ENCODE measurements at places on chromosomes 12 and 14. TPM values are rescaled to one million over a fixed set of nuclear protein-coding genes. Genes with fewer than 3 reads are reported as not detected.

The AGAP2 gene
- total RNA-seq: not detected

GRCh38 chr12:97944576-97944975 is 482.0 kb downstream of the RMST start:
- DNase-seq: no peak

DNA sequence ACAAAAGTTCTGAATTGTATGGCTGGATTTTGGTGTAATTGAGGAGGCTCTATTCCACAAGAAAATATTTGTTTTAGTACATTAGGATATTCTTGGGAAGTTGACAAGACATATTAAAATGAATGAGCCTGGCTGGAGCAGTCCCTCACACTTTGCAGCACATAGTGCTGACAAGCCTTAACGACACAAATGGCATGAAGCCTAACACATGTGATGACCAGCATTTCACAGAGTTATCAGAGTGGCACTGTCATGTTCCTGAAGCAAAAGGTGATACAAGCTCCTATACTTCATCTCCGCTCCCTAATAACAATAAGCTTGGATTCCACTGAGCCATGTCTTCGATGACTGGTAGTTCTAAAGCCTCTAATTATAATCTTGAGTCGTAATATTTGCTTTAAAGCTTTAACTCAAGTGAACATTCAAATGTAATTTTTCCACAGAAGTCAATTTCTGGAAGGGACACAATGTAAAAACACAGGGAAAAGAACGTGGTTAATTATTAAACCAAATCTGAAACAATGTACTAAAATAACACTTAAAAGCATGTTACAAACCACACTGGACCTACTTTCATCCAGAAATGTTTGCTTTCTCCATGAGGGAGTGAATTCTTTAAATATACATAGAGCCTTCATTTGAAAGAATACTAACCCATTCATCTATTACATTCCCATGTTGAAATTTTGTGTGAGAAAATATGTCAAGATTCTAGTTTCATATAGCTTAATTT is 49.6 kb downstream of the GRIP1 start:
- no peak for DNase-seq

The SYT1 gene
- total RNA-seq: not detected

DNA sequence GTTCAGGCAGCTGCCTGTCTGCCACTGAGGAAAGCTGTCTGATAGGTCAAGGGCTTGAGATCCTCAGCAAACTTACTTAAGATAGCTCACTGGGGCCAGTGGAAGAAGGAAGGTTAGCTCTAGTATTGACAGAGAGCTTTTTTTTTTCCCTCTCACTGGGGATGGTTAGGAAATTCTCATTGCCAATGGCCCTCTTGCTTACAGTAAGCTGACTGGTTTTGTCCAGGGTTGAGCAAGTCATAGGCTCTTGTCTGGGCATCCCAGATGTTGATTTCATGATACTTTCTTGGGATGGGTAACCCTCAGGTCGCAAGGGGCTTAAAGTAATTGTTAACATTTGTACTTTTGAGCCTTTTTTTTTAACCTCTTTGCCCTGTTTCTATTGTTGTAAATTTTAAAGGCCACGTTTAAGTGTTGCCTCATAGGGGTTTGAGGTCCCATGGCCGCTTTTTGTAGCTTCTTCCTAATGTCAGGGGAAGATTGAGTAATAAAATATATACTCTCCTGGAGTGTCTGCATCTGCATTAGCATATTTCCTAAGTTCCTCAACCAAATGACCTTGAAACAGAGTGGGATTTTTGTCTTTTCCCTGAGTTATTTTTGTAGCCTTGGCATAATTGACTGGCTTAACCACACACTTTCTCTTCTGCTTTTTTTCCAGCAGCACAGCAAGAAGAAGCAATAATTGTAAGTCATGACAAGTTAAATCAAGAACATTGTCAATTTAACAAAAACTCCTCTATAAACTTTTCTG is 716.0 kb downstream of the LRFN5 start:
- DNase-seq: no peak

GRCh38 chr14:69700575-69700974 is 66.4 kb upstream of the SRSF5 start:
- DNase-seq: no peak

DNA sequence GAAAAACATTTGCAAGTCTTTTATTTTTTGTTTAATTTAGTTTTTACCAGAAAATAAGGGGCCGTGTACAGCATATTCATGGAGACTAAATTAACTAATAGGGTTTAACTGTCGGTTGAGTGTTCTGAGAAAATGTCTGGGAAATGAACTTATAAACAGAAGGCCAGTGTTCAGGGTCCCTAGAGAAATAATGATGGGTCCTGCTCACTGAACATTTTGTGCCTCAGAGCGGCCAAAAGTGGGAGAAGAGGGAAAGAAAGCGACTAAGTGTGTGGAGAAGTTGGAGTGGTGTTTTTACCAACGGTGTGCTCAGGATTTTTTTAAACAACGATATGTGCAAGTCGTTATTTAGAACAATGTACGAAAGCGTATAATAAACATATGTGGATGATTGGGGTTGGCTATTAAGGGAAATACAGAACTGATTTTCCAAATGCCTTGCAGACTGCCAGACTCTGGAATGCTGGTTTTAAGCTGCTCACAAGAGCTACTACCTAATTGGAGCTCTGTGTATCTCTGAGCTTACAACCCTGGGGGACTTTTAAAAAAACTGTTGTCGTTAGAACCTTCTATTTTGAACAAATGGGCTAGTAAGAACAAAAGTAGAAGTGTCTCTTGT is 166.7 kb downstream of the SLC38A4 start:
- DNase-seq: no peak

DNA sequence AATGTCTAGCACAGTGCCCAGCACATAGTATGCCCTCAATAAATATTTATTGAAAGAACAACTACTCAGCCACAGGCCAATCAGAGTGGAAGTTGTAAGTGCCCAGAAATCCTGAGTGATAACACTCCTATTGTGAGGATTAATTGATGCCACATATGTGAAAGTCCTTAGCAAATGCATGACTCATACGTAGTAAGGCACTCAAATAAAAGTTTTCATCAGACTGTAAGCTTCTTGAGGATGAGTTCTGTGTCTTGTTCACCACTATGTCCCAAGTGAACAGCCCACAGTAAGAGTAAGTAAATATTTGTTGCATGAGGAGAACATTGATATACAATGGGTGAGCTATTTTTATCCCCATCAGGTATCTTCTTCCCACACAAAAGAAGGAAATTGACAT is 24.7 kb upstream of the ANO6 start:
- DNase-seq: no peak

DNA sequence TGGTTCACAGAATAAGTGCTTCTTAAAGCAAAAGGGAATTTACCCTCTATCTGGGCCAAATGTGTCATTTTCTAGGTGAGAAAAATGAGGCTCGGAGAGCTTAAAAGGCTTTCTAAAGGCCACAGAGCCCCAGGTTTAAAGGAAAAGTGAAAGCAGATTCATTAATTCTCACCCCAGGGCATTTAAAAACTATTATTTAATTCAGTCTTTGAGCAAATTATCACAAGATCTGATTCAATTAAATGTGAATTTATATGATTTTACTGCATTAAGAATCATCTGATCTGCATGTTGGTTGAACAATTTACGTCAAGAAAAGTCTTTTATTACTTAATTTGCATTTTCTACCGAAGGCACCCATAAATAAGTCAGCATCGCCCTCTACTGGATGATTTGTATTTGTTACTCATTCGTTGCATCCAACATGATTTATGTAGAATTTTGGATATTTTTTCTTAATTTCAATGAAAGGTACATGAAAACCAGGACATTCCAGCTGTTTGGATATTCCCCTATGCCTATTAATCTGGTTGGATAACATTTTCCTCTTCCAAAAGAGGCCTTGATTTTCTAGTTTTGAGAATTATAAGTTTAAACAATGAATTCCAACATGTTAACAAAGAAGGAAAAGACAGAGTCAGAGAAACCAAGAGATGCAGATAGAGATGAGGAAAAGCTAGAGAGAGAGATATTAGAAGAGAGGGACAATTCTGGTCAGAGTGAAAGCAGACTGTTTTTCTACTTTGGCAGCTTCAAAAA is 19.1 kb upstream of the DHRS7 start:
- no peak for DNase-seq

DNA sequence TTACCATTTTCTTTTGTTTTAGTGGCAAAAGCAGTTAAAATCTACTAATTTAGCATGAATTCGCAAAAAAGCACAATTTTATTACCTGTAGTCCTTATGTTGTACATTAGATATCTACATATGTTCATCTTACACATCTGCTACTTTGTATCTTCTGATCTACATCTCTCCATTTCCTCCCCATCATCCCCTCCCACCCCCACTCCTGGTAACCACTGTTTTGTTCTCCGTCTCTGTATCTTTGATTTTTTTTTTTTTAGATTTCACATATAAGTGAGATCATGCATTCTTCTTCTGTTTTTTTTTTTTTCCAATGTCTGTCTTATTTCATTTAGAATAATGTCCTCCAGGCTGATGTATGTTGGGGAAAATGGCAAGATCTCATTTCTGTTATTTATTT is 922.7 kb downstream of the VRK1 start:
- DNase-seq: no peak

DNA sequence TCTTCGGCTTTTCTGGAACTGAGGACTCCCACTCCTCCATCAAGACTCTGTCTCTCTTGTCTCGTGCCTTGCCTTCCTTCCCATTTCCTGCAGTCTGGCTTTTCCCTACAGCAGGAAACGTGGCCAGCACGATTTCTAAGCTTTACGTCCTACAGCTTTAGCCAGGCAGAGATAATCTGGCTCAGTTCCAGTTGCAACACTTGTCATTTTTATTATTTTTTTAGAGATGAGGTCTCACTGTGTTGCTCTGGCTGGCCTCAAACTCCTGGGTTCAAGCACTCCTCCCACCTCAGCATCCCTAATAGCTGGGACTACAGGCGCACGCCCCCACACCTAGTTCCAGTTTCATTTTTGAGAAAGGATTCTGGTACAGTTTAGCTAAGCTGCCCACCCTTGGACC is 19.9 kb downstream of the CALM1 start:
- no peak for DNase-seq

The DHRS1 gene
- 1.5 TPM for total RNA-seq

DNA sequence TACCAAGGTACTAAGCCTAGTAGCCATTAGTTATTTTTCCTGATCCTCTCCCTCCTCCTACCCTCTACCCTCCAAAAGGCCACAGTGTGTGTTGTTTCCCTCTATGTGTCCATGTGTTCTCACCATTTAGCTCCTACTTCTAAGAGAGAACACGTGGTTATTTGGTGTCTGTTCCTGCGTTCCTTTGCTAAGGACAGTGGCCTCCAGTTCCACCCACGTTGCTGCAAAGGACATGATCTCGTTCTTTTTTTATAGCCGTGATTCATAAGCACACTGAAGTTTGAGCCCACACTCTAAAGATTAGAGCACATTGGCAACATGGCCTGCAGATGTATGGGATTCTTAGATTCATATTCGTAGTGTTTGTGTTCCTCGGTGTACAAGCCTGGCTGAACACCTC is 8.1 kb upstream of the STX2 start:
- DNase-seq: no peak

The CBLN3 gene
- not detected for total RNA-seq

DNA sequence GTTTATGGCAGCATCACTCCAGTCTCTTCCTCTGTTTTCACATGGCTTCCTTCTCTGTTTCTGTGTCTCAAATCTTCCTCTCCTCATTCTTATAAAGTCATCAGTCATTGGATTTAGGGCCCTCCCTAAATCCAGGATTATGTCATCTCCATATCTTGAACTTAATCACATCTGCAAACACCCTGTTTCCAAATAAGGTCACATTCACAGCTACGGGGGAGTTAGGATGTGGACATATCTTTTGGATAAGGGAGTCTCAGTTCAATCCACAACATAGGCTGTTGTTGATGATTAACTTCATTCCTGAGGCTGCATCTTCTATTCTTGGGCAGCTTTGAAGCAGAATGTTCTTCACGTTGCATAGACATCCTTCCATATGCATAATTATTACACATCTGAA is 40.3 kb upstream of the NTF3 start:
- DNase-seq: no peak

DNA sequence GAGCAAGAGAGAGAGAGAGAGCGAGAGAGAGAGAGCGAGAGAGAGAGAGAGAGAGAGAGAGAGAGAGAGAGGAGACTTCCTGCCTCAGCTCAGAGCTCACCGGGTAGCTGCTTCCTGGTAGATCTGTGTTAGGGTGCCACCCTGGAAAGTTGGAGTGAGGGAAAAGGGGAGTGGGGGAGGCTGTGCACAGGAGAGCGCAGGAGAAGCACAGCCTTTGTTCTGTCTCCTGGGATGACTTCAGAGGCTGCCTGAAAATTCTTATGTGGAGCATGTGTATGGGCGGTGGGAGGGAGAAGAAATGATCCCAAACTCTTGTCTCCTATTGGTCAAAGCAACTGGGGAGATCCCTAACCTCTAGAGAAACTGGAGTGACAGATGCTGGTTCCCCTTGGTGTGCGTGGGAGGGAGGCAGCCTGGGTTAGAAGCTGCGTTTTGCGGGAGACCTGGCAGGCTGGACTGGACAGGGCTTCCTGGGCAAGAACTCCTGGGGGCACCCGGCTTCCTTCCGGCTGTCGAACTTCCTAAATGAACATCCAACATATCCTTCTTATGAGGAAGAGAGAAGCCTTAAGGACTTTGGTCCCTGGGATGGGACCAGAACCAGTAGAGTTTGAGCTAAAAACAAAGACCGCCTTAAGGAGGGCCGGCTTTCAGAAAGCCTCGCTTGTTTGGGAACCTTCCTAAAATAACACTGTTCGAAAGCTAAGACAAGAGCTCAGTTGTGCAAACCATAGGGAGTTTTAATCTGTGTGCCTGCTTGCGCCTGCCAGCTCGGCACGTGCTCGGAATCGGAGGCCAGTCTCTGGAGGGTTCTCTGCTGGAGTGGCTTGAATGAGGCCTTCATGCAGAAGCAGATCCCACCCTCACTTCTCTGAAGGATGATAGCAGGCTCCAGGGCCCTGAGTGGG is 30.4 kb upstream of the BEGAIN start:
- DNase-seq: no peak

- no peak for DNase-seq
Observed at GRCh38 chr12:86414201-86414600, 158.0 kb upstream of the MGAT4C start.

DNA sequence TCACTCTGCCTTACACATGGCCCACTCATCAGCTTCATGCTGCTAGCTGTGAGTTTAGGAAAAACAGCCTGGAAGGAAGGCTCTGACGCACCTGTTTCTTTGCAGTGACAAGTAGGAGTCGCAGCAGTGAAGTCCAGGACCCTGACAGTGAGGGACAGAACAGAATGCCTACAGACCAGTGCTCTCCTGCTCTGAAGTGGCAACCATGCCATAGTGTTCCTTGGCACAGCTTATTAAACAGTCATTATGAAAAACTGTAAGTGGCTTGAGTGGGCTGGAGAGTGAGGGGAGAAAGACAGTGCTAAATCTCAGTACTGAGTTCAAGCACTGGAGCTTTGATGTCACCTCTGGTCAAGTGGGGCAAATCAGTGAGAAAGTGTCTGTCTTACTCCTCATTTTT is 61.7 kb downstream of the MYRFL start:
- DNase-seq: no peak

- peak; percentile 43 for DNase-seq
Observed at GRCh38 chr12:113766879-113767878, 198.9 kb downstream of the RBM19 start.

DNA sequence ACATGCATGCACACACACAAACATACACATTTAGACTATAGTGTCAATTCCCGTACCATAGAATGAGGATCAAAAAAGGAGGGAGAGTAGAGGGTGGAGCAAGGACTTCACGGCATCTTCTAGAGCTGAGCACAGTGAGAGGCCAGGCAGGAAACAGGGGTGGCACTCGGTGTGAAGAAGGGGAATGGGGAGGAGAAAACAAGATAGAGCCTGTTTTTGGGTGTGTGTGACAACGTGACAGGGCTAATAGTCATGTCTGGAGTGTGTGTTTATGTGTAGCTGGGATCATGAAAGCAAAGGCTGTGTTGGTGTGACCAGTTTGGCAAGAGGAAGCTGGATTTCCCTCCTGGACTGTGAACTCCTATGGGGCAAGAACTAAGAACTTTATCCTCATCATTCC is 9.9 kb upstream of the ACVR1B start:
- DNase-seq: no peak

The CEBPE gene
- not detected for total RNA-seq
